ENCODE measurements at places on chromosomes 7 and 10.
A peak's percentile ranks its signal among the peaks of the same experiment; 100 is the strongest.

DNA sequence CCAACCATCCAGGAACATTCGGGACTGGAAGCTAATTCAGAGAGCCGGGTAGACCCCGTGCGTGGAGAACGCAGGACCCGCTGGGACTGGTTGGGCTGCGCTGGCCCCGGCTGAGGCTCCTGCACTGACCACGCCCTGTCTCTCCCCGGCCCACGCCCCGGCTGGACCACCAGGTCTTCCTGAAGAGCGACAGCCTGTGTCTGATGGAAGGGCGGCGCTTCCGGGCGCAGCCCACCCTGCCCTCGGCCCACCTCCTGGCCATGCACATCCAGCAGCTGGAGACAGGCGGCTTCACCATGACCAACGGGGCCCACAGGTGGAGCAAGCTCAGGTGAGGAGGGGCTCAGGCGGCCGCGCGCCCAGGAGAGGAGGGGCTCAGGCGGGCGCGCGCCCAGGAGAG, 10.2 kb upstream of the UTF1 start:
- no peak for DNase-seq

GRCh38 chr10:70974351-70974901, 86.1 kb upstream of the PCBD1 start:
- DNase-seq, result no peak

DNA sequence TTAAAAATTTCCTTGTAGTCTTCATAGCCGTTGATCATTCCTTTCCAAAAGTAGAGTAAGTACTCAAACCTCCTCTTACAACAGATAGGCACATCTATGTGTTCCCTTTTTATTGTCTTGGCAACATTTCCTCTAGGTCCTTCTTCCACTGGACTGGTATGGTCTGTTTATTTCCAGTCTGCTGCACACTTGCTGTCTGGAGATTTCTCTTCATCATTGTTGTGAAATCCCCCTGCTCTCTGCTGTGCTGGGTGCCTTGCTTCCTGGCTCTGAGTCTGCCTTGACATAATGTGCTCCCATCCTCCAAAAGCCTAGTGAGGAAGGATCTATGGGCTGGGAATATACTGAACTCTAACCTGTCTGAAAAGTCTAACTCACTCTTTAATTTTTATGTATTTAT, 545.3 kb upstream of the VSTM2A start:
- no peak for DNase-seq

GRCh38 chr10:61904733-61905725, 3.5 kb downstream of the ARID5B start:
- peak; percentile 44 for DNase-seq

- no peak for DNase-seq
Observed at GRCh38 chr7:108529341-108529740, 3.4 kb upstream of the PNPLA8 start.

DNA sequence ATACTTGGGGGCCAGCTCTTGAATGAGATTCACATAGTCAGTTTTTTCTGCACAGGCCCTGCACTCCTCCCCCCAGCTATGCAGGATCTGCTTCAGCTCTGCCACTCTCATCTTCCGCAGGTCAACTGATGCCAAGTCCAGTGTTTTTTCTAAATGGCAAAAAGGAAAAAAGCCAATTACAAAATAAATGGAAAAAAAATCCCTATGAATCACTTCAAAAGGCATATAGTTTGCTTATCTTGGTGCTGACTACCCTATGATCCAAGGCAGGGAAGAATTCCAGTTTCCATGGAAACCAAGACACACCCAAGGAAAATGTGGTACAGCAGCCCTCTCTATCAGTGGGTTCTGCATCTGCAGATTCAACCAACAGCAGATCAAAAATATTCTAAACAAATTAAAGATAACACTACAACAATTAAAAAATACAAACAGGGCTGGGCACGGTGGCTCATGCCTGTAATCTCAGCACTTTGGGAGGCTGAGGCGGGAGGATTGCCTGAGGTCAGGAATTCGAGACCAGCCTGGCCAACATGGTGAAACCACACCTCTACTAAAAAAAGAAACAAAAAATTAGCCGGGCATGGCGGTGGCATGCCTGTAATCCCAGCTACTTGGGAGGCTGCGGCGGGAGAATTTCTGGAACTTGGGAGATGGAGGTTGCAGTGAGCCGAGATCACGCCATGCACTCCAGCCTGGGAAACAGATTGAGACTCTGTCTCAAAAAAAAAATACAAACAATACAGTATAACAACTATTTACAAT, 17.6 kb downstream of the CDNF start:
- no peak for DNase-seq

DNA sequence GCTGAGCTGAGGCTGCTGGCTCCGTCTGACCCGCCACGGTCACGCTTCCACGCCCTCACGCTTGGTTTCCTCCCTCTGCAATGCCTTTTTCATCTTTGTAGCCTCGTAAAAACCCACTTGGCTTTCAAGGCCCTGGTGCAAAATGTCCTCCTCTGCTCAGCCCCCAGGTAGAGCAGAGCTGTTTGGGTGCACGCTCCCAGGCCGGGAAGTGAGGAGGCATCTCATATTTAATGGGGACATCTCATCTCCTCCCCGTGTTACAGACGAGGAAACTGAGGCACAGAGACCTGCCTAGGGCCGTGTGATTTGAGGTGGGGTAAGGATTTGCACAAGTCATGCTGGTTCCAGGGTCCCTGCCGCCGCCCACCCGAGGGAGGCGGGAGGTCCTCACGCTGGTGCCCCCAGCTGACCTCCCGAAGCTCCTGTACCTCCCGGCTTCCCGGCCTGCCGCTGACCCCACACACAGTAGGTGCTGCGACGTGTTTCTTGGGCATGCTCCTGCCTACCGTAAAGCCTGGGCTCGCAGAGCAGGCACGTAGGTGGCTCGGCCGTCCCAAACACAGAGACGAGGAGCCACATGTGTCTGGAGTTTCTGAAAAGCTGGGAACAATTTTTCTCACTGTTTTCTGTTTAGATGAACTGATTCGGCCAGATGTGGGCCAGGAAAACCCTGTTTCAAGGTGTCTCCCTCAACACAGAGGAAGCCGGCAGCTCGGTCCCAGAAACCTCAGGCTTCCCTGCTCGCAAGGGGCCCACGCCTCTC, 11.5 kb downstream of the FOXL3 start:
- no peak for DNase-seq

- no peak for DNase-seq
Observed at GRCh38 chr7:11430841-11431240, 401.2 kb downstream of the THSD7A start.

DNA sequence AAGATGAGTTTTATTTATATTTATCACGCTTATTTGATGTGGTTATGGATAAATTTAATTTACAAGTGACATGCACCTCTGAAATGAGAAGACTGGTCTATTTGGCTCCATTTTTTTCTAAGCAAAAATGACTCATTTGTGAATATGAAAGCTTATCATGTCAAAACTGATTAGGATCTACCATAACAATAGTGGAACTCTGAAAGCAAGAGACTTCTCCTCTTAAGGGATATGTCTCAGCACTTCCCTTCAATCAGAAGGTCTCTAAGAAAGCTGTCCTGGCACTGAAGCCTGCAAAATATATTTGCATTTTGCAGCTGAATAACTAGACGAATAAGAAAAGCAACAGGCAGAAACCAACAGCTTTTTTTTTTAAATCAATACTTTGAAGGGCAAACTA, 12.7 kb downstream of the FAS start:
- no peak for DNase-seq

GRCh38 chr10:121425623-121426022, 172.6 kb downstream of the FGFR2 start:
- DNase-seq, result no peak
